ENCODE measurements at places on chromosomes 12 and 14.

DNA sequence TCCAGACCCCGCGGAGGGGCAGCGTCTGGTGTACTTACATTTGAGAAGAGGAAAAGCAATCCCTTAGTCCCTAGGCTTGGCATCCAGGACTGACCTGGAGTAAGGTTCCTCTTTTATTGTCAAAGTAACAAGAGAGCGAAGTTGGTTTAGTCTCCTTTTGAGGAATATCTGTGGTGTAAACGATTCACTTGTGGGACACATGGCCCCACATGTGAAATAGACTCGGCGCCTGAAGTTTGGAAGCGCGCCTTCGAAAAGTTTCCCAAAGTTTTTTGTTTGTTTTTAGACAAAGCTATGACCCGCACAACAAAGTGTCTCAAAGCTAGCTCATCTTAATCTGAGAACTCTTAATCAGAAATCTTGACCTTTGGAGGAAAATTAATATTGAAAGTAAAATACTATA is 744 bp downstream of the STYX start:
- no peak for DNase-seq

GRCh38 chr14:72925815-72926291 is 411 bp upstream of the DCAF4 start:
- no peak for DNase-seq

DNA sequence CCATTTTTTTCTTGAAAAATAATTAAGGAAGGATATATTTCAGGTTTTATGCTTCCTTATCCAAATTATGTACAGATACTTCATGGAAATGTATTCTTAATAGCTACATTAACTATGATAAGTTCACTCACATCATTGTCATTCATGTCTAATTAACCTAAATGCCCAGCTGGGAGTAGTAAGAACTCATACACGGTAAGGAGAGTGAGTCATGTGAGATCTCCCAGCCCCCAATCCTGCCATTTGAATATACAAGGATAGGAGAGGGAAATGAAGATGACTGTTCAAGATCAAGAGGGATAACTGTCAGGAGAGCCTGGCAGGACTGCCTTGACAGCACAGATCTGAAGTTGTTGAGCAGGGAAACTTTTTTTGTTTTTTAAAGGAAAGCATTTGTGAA is 343.4 kb upstream of the USP15 start:
- DNase-seq: no peak

DNA sequence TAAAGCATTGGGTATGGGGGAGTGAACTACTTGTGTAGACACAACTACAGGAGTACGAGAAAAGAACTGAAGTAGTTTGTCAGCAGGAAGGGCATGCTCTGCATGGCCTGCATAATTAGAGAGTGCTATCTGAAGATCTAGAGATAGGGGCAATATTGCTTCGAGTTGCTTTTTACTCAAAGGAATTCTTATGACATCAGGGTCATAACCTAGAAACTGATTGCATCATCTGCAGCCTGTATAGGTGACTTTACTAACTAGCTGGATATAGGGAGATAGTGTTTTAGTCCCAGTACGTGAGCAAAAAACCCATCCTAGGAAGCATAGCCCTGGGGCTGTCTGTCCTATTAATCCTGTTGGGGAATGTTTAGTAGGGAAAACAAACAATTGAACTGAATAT is 39.8 kb downstream of the TMTC3 start:
- DNase-seq: no peak

DNA sequence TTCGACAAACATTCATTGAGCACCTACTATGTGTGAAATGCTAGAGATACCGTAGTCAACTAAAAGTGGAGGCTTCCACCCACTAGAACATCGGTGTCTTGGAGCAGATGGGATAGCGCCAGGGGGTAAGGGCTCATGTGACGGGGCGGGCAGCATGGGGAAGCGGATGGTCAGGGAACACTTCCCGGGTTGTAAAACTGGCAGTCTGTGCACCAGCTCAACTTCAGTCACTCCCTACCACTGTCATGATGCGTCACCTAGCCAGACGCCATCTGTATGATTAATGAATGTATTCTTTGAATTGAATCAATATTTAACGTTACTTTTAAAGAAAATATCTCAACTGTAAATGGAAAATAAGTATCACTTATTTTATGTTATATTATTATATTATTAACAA is 93.5 kb downstream of the PIWIL1 start:
- no peak for DNase-seq

- DNase-seq: peak; percentile 8
These were observed 1.5 kb upstream of the SRRM4 start for GRCh38 chr12:118979763-118980406.

DNA sequence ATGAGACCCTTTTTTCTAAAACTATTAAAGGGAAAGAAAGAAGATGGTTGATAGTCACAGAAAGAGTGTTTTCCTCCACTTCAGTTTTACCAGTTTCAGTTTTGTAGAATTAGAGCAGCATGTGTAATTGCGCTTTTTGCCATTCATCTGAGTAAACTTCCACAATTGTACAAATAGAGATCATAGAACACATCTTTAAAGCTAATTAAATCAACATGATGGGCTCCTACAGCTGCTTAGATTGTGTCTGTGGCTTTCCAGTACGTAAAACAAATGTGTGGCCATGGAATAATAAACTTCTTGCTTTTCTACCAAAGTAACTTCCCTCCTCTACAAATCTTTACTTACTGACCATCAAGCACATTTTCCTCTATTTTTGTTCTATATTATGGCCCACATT is 84.2 kb upstream of the LRIG3 start:
- DNase-seq: no peak

DNA sequence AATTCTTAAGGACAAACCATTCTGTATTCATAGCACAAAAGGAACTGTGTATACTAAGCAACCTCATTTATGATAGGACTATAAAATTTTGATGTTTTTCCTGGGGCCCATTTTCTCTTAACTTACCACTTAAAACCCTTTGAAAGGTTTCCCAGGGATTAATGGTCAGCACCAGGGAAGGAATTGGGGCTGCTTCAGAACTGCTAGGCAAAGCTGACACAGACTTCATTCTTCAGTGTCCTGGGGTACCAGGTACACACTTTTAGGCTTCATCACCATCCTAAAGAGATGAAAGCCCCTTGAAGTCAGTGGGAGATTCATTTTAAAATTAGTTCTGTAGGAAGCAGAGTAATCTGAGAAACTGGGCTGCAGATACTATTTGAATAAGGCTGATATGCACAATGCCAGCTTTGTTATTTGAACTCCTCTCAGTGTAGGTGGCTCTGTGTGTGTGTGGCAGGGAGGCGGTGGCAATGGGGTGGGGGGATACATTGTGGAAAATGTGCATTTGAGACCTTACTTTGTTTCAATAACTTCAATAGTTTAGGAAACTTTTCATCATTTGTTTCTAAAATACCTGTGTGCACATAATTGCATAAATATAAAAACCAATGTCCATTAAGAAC is 329.3 kb upstream of the DCN start:
- DNase-seq: no peak

DNA sequence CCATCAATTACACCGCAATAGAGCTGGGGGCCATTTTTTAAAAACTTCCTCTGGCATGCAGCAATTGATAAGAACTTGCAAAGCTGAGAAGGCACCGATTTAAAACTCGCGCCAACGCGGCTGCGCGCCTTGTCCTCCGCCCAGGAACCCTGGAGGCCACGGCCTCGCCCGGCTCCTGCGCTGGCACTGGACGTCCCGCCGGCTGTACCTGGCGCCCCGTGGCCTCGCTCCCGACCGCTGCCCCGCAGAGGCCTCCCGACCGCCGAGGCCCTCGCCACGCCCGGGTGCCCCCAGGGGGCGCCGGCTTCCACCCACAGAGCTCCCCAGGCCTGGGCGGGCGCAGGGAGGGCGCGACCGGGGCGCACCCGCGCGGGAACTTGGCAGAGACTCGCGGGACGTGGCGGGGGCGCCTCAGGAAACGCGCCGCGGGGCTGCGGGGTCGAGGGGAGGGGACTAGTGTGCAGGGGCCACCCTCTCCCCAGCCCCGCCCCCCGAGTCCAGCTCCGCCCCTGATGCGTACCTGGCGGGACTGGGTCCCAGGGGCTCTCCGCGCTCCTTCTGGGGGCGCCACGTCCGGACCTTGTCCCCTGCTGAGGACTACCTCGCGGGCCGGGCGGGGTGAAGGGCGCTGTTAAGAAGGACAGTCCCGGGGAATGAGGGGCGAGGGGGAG is 65.7 kb downstream of the TNFAIP2 start:
- peak; percentile 6 for DNase-seq

DNA sequence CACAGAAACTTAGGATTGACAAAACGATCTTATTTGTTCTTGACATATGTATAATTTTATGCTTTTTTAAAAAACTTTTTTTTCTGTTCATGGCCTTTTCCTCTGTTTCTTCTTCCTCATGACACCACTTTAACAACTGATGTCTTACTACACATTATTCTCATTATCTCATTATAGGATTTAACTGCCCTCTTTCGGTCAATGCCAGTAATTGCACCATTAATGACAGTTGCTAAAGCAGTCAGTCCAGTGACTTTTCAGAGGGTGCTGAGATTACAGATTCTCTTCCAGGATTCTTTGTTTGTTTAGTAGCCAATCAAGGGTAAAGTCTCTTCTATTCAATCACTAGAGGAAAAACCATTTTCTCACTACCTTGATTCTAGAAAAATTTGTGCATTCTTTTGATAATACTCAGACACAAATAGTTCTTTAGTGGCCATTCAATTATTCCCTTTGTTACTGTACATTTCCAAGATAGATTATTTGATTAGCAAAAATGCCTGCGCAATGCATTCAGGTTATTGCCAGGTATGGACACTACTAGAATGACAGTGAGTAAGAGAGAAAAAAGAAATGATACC is 50.1 kb downstream of the KLRG1 start:
- DNase-seq: peak; percentile 77

DNA sequence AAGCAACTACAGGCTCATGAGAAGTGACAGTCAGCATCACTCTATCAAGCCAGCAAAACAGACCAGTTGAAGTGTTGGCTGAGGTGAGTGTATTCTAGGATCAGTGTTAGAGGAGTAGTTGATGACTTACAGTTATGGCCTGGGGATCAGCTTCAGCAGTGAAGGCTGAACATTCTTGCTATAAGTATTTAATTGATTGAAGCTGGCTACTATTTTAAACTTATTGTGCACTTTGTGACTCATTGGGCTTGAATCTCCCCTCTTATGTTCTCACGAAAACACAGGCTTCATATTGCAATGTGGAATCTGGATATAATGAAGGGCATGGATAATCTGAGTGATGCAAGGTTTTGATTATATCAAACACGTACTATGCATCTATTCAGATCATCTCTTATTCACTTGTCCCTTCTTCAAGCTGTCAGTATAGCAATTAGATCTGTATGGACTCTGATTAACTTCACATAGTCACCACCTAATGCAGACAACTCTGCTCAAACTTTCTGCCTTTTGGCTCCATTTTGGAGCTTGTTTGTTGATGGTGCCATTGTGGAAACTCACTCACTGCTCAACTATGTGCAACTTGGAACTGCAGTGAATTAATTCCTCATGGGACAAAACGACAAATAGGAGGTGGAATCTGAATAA is 309.2 kb downstream of the SLC16A7 start:
- no peak for DNase-seq

DNA sequence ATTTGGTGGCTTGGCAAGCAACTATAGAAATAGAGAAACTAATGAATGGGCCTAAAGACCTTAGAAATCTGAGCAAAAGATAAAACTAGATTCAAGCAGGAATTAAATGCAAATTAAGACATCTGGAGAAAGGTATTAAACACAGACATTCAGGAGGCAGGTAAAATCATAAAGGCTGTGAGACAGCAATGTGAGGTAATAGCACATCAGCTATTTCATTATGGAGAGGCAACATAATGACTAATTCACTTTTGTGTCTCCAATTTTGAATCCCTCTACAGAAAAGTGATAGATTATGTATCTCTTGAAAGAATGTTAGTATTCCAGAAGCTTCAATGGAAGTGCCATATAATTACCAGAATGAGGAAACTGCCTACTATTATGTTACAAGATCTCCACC is 175.9 kb upstream of the LRIG3 start:
- DNase-seq: no peak

- peak; percentile 5 for DNase-seq
These were observed 1154.6 kb downstream of the GALC start for GRCh38 chr14:86838363-86838762.

DNA sequence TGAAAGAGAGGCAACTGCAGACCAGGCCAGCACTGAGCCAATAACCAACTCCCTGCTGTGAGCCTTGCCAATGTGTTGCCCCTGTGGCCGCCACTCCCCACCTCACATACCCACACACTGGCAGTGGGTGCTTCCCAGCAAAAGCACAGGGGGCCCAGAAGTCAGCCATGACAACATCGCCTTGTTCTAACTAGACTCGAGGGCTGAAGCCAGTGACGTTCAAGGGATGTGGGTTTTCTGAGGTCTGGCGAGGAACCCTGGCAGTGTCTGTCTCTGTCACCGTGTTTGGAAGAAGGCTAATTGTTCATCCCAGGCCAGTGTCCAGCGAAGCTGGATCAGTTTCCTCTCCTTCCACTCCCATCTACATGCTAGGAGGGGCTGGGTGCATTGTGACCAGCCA is 311.8 kb upstream of the AMIGO2 start:
- DNase-seq: peak; percentile 74

- DNase-seq: peak; percentile 36
These were observed 745 bp upstream of the ARHGDIB start for GRCh38 chr12:14962153-14962539.

DNA sequence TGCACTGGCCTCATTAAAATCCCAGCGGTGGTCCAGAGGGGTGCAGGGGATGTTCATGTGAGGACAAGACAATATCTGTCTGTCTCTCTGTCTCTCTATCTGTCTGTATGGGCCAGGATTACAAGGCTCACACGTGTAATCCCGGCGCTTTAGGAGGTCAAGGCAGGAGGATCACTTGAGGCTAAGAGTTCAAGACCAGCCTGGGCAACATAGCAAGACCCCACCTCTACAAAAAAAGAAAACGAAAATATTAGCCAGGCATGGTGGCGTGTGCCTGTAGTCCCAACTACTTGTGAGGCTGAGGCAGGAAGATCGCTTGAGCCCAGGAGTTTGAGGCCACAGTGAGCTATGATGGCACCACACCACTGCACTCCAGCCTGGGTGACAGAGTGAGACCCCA is 117.1 kb downstream of the PHETA1 start:
- DNase-seq: no peak

DNA sequence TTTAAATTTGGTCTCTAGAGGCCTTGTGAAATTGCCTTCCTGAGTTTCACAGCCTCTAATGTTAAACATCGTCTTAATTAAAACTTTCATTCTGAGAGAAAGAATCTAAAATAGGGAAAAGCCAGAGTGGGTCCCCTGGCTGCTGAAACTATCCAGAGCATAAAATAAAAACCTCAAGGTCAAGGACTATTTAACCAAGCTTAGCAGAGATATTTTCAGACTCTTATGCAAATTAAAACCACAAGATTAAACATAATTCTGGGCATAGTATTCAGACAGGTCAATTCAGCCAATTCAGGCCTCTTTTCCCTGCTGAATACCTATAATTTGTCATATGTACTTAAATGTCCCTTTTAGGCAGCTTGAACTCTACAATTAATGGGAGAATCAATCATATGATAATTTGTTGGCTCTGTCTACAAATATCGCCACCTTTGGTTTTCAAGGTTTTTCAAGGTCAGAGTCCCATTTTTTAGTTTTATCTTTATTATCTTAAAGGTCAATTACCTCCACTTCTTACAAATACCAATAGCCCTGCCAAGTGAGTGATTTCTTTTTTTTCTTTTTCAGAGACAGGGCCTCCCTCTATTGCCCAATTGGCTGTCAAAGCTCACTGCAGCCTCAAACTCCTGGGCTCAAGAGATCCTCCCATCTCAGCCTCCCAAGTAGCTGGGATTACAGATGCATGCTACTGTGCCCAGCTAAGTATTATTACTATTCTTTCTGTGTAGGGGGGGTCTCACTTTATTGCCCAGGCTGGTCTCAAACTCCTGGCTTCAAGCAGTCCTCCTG is 257.1 kb downstream of the PHLDA1 start:
- DNase-seq: no peak

GRCh38 chr14:63499701-63500250 is 43.4 kb downstream of the PPP2R5E start:
- no peak for DNase-seq
